Activated naive CD8-positive, alpha-beta T cell treated with anti-CD3 and anti-CD28 coated beads, Interleukin-2, amount 50 U/mL, for 24 hours (primary cell): ENCODE measurements at places on chromosomes 16 and 17.

GRCh38 chr17:36183001-36183971 lies 6.8 kb upstream of the TBC1D3B start:
- H3K27me3 ChIP-seq: peaks cover 62% of the 10 kb centered on the region
- no peak overlapping the region for H3K27ac ChIP-seq
- no peaks in the 10 kb centered on the region for H3K36me3 ChIP-seq
- no peak for DNase-seq
- peak overlapping the region; percentile 61 for H3K4me3 ChIP-seq
- H3K4me1 ChIP-seq: peaks cover 21% of the 10 kb centered on the region

GRCh38 chr17:76588182-76588581 lies 2.5 kb upstream of the ST6GALNAC2 start:
- no peaks in the 10 kb centered on the region for H3K36me3 ChIP-seq
- peaks cover 12% of the 10 kb centered on the region for H3K4me1 ChIP-seq
- no peak overlapping the region for H3K27ac ChIP-seq
- peaks cover 53% of the 10 kb centered on the region for H3K27me3 ChIP-seq

DNA sequence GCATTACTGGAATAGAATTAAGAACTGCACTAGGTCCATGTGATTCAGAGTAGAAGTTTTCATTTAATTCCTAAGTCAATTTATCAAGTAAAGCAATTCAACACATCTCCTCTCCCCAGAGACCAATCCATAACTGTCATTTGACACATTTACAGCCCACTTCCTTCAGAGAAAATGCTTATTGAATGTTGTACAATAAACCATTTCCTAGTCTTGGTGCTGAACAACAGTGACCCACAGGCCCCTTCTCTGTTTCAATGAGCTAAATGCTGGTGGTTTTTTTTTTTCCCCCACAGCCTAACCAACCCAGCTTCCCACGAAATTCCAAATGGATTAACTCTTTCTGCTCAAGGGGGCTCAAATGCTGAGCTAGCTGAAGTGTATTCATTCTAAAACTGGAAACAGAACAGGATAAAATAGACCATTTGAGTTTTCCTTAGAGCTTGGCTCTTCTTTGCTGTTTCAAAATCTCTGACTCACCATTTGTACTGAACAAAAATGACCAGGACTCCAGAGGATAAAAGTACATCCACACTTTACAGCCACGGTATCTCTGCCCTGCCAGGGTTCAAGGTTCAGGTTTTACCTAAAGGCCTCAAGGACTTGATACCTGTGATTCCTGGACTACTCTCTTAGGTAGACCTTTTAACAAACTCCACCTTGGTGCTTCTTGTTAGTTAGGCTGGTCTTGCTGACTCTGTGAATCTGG lies 62.3 kb downstream of the TMEM100 start:
- no peaks in the 10 kb centered on the region for H3K4me1 ChIP-seq
- H3K27me3 ChIP-seq: peaks cover 7% of the 10 kb centered on the region
- H3K36me3 ChIP-seq: no peaks in the 10 kb centered on the region
- DNase-seq: no peak
- H3K27ac ChIP-seq: no peak overlapping the region

DNA sequence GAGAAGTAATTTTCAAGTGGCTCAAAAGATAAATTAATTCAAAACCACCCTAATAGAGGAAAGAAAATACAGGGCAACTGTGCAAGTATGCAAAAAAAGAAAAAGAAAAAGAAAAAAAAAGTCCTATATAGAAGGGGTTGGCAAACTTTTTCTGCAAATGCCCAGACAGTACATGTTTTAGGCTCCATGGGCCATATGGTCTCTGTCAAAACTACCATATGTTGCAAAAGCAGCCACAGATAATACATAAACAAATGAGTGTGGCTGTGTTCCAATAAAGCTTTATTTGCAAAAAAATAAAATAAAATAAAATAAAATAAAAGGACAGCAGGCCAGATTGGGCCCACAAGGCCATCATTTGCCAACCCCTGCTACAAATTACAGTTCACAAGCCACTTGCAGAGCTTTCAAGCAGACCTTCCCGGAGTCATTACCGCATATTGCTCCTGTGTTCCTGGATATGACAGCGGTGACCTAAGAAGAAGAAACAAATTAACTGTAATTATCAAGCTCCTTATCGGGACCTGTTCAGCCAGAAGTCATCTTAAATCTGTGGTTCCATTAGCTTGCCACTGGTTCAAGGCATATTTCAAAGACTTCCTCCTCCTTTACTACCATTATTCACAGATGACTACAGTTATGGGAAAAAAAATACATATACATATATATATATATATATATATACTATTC lies 15.9 kb downstream of the ZC3H7A start:
- no peak for DNase-seq
- H3K27me3 ChIP-seq: no peaks in the 10 kb centered on the region
- H3K36me3 ChIP-seq: peaks cover 27% of the 10 kb centered on the region
- H3K4me3 ChIP-seq: no peak overlapping the region
